ENCODE measurements at places on chromosomes 7 and 10. TPM values are rescaled to one million over a fixed set of nuclear protein-coding genes. Genes with fewer than 3 reads are reported as not detected.

GRCh38 chr10:90930070-90930837, 9.4 kb upstream of the ANKRD1 start:
- peak; percentile 87 for DNase-seq

- DNase-seq = no peak
Observed at GRCh38 chr10:44930904-44931620, 19.9 kb downstream of the TMEM72 start.

OR2A7 gene
- 0.44 TPM for total RNA-seq

DNA sequence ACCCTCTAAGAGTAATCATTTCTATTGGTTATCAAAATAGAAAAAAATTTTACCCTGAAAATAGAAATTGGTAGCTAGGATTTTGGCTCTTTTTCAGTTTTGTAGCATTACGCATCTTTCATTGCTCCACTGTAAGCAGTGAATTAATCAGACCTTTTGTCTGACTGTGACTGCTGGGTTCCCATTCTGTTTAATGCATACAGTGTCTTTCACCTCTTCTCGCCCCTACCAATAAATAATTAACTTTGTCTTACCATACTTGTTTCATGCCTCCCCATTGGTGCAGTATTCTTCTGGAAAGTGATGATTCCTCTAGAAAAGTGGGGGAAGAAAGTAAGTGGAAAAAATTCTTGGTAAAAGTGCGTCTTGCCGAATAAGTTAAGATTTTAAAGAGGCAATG, 73.2 kb downstream of the AP3M1 start:
- DNase-seq = no peak

- peak; percentile 63 for DNase-seq
Observed at GRCh38 chr10:88881320-88881719, 1.3 kb downstream of the STAMBPL1 start.

DNA sequence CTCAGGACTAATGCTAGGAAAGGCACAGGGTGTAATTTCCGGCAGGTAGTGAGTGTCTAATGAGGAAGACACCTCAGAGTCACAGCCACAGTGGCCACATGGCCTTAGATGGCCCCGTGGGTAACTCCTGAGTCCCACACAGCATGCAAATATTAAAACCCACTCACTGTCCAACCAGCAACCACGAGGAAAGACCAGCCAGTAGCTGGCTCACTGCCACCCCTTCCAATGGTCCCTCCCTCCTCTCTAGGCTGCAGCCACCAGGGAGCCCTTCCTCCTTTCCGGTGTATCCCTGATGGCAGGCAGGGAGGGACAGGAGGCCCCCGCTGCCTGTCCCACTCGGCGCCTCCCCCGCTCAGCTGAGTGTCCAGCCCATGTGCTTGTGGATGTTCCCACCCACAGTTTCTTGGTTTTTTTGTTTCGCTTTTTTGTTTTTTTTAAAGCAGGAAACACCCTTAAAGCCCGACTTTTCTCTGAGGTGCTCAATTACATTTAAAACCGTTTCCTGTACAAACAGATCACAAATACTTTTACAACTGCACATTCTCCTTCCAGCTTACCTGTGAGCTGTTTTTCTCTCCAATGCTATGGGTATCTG, 9.2 kb downstream of the BNIP3 start:
- peak; percentile 70 for DNase-seq

- no peak for DNase-seq
Observed at GRCh38 chr10:6654571-6654970, 74.5 kb upstream of the PRKCQ start.

- no peak for DNase-seq
Observed at GRCh38 chr7:135290594-135290993, 57.0 kb downstream of the STRA8 start.

DNA sequence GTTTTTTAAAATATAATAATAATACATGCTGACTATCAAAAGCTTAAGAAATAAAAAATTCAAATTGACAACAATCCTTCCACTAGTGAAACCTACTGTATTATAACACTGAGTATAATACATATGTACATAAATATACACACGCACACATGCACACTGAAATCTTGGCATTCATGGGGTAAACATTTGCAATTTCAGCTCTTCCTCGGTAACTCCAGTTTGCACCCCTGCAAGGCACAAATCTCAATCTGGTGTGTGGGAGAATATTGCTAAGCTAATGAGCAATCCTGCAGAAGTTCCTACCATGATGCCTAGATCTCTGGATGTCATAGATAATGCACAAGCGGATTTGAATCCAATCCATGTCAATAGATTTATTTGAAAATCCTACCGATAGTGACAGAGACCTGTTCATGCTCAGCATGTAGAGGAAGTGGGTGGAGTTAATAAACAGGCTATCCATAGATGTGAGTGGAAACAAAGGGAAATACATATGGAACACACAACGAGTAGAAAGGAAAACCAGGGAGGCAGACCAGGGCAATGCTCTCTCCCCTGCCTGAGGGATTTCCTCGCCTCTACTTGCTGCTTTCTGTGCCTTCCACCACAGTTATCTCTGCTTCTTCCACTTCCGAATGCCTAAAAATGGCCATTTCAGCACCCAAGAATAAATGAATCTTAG, 38.1 kb upstream of the LANCL2 start:
- no peak for DNase-seq

GRCh38 chr7:35558841-35559240, 136.1 kb downstream of the HERPUD2 start:
- no peak for DNase-seq
